T-helper 2 cell (primary cell): ENCODE measurements at places on chromosomes 5 and 9.

DNA sequence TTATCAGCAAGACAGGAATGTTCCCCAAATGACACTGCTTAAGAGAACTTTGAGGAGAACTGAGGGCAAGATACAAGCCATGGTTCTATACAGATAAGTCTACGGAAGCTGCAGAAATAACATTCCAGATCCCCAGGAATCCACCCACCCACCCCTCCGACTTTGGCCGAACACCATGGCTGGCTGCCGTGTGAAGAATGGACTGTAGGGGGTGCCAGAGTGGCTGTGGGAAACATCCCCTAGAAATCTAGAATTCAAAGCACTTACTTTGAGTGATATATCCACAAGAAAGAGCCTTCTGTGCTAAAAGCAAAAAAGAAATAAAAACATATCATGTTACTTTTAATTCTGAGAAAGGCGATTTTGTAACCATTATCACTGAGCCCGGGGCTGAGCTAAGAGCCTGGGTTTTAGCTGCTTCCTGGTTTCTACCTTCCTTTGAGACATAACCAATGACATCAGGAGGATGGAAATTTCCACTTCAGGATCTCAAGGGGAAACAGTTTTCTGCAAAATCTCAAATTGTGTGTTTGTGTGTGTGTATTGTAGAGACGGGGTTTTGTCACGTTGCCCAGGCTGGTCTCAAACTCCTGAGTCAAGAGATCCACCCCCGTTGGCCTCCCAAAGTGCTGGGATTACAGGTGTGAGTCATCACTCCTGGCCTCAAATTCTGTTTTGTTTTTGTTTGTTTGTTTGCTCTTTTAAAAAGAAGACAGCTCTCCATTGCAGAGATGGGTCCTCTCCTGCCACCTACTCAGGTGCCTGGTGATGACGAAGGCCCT is 36.4 kb downstream of the GGTA1 start:
- DNase-seq = peak; percentile 7

DNA sequence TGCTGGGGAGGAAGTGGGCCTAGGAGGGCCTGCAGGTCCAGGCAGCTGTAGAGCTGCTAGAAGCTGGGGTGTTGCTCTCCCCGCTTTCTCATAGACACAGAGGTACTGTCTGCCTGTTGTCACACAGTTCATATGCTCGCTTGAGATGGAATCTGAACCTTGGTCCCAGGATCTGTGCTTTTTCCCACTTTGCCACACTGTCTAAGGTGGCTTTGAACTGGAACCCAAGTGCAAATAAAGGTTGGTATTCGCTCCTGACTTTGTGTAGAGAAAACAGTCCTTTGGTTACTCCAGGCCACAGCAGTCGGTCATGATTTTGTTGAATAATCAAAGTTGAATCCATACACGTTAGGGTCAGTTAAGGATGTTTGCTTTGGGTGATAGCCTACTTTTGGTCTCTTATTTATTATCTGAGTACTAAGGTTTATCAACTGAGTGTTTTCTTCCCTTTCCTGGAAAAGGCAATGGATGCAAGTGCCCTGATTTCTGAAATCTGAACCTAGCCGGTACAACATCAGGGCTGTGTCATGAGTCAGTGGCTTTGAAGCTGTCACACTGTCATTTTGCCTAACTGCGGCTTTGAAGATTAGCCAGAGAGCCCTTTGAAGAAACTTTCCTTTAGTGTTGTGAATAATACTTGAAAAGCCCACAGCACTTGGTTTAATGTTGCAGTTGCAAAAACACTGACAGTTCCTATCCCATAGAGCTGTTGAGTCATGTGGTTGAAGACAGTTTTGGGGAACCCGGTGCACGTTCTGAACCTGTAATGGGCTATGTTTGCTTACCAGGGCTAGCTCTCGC is 41.3 kb downstream of the HABP4 start:
- DNase-seq = no peak

- DNase-seq = no peak
Measured at GRCh38 chr5:60651872-60652620, 47.9 kb downstream of the DEPDC1B start.

- DNase-seq = no peak
Measured at GRCh38 chr5:172945151-172945550, 14.1 kb upstream of the RPL26L1 start.

DNA sequence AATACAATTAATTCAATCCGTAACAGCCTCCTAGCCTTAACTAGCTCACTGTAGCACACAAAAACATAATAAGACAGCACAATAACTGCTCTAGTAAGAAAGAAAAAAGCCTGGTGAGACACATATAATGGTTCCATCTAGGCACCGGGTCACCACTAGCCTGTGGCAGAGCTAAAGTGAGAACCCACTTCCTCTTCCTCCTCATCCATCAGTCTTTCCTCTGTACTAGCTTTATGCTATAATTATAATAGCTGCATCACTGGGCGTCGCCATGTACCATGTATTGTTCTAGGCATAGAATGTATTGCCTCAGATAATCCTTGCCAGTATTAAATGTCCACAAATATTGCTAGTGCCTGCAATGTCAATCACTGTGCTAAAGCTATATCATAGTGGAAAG is 23.1 kb downstream of the ADRB2 start:
- no peak for DNase-seq

DNA sequence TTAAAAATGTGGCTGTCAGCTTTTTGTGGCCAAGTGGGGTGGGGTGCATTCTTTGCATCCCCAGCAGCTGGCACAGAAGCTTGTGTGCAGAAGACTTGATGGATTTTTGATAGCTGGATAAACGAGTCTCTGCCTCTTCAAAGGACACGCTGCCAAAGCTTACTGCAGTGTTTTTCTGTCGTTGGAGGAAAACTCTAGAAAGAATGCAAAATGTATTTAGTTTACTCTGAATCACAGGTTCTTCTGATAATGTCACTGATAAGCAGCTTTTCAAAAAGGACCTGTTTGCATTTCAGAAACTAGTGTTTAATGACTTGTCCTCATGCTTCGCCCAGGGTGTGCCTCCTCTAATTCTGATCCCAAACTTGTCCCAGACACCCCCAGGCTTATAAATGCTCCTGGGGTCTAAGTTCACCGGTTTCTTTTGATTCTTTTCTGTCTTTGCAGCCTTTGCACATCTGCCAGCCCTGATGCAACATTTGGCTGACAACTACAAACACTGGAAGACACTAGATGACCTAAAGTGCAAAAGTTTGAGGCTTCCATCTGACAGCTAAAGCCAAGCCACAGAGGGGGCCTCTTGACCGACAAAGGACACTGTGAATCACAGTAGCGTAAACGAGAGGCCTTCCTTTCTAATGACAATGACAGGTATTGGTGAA is 66.0 kb downstream of the WDR41 start:
- no peak for DNase-seq

GRCh38 chr5:129748913-129749880 is 1.3 kb downstream of the MINAR2 start:
- DNase-seq = no peak

GRCh38 chr5:158921441-158922262 is 178.1 kb downstream of the EBF1 start:
- no peak for DNase-seq

DNA sequence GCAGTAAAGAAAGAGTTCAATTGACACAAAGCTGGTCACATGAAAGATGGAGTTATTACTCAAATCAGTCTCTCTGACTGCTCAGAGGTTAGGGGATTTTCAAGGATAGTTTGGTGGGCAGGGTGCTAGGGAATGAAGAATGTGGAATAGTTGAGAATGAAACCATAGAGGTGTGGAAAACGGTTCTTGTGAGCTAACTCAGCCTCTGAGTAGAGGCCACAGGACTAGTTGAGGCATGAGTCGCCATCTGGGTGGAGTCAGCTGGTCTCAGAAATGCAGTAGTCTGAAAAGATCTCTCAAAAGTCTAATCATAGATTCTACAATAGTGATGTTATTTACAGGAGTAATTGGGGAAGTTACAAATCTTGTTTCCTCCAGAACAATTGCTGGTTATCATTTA is 178.9 kb upstream of the SPEF2 start:
- DNase-seq = no peak

DNA sequence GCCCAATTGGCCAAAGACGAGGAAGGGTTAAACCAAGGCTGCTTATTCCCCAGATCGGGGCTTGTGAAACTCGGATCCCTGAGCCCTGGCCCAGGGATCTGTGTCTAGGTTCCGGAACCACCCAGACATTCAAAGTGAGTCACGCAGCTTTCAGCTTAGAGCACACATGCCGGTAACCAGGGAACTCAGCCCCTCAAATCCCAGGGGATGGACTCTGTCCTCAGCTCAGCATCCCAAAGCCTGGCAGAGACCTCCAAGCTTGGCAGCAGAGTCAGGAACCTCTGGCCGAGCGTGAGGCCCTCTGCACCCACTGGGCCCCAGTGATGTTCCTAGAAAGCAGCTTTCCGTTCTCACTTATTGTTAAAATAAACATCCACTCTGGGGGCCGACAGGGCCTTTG is 5.1 kb downstream of the PNPLA7 start:
- DNase-seq = no peak

GRCh38 chr9:110146373-110146772 is 61.6 kb downstream of the C9orf152 start:
- DNase-seq = no peak

DNA sequence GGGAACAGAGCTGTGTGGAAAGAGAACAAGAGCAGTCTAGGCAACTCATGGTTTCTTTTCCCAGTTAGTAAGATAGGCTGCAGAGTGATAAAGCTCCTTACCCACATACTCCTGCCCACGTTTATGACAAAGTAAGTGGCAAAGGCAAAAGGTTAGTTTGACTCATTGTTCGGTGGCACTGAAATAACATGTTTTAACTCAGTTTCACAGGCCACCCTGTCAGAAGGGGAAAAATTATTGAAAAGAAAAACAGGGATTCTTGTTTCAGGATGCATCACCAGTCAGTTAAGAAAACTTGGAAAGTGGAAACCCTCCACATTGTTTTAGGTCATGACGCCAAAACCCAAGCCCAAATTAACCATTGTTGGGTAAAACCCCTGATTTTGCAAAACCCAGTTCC is 22.3 kb upstream of the DAB2 start:
- no peak for DNase-seq

DNA sequence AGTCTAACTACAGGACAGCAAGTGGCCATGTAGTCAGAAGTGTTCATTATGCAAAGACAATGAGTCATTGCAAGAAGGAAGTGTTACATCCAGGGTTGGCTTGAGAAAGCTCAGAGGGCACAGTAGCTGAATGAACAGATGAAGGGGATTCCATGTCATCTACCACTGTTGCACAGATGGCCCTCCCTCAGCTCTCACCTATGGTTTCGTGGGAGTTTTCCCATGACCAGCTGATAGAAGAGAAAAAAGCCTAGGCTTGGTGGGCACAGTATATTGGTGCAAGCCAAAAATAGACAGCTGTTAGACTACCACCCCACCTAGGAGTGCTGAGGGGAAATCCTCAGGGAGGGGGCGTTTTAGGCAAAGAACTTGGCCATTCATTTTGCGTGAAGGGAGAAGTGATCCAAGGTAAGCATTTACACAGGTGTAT is 217.0 kb downstream of the DMRT2 start:
- no peak for DNase-seq

DNA sequence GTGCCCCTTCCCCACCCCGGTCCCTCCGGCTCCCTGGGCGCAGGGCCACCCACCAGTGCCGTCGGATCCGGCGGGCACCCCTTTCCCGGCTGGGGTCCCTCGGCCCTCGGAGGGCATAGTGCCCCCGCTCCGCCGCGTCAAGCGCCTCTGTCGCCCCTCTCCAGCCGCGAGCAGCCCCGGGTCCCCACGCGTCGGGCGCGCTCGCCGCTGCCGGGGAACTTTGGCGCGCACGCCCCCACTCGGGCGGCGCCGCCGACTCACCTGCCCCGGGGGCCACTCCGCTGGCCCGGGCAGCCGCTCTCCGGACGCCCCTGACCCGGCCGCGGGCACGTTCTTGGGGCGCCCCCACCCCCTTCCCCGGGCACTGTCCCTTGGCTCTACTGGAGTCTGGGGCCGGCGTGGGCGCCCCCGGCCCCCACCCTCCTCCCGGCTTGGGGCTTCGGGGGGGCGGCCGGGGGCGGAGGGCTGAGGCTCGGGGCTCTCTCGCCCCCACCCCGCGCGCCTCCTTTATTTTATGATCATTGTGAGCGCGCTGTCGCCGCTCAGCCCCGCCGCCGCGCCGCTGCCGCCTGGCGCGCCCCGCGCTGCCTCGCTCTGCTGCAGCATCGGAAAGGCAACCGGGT is 1.1 kb upstream of the FAM78A start:
- peak; percentile 48 for DNase-seq

GRCh38 chr9:80231318-80232236 is 659.8 kb downstream of the TLE4 start:
- DNase-seq = no peak

GRCh38 chr5:66669086-66669861 is 73.1 kb downstream of the MAST4 start:
- DNase-seq = no peak

- no peak for DNase-seq
Measured at GRCh38 chr5:125450771-125451170, 704.3 kb upstream of the ZNF608 start.

- no peak for DNase-seq
Measured at GRCh38 chr5:74673011-74673790, 11.8 kb upstream of the HEXB start.

GRCh38 chr5:124948062-124948753 is 201.8 kb upstream of the ZNF608 start:
- DNase-seq = no peak

- DNase-seq = no peak
Measured at GRCh38 chr5:142782976-142783530, 12.9 kb downstream of the ARHGAP26 start.

DNA sequence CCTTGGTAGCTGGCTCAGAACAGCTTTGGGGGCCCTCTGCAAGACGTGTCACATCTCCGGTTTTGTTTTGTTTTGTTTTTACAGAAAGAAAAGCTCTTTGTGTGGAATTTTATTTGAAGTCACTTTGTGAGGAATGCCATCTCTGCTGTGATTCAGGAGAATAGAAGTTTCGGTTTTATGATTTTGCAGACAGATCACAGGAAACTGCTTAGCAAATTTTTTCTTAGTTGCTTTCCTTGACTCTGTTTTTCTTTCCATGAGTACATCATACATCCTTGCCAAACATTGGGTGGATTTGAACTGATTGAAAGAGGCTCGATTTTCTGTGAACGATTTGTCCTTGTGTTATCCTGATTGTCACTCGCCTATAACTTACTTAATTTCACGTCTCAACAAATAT is 5.1 kb downstream of the SEMA5A start:
- no peak for DNase-seq

GRCh38 chr9:73199886-73200285 is 48.2 kb downstream of the ANXA1 start:
- DNase-seq = peak; percentile 22

- no peak for DNase-seq
Measured at GRCh38 chr5:38648703-38649291, 92.4 kb upstream of the LIFR start.

- DNase-seq = no peak
Measured at GRCh38 chr9:82127465-82127864, 138.9 kb downstream of the SPATA31D1 start.
